Immature natural killer cell (primary cell): ENCODE measurements at places on chromosomes 5 and 9.

- DNase-seq: no peak
Observed at GRCh38 chr9:15307523-15307841, 466 bp upstream of the TTC39B start.

- DNase-seq: no peak
Observed at GRCh38 chr9:120570296-120570695, 9.7 kb downstream of the CDK5RAP2 start.

DNA sequence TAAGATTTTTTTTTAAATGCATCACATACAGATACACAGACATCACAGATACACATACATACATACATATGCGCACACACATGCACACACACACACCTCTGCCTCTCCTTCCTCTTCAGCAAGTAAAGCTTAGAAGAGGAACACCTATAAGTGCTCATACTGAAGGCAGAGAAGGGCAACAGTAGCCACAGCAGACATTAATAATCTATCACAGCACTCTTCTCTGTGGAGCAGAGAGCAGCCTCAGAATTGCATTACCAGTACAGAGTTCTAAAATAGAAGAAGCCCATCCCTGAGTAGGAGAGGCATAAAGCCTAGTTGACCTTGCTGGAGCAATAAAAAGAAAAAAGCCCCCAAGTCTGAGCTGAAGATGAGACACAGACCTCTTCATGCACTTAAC is 110.6 kb downstream of the MLLT3 start:
- no peak for DNase-seq

DNA sequence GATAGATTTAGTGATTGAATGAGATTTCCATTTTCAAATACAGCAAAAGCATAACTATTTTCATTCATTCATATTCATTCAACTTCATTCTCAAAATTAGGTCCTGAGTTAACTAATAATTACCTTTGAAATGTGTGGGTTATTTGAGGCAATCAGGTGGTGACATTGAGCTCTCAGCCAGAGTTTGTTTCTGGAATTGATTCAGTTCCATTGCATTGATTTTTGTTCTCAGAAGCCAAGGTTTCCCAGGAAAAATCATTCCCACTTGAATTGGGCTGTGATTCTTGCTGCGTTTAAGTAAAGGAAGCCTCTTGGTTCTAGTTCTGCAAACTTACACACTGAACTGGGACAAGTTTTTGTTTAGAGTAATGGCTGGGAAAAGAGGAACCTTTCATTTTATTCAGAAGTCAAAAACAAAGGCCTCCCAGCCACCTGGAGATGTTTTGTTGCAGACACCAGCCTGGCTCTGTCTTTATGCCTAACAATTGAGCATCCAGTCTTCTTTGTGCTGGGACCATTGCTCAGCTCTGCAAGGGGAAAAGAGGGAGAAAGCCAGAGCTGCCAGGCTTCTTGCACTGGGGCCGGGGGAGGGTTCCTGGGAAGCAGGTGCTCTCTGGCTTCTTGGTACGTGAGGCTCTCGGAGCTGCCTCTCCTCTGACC is 198.6 kb downstream of the TRIO start:
- no peak for DNase-seq

DNA sequence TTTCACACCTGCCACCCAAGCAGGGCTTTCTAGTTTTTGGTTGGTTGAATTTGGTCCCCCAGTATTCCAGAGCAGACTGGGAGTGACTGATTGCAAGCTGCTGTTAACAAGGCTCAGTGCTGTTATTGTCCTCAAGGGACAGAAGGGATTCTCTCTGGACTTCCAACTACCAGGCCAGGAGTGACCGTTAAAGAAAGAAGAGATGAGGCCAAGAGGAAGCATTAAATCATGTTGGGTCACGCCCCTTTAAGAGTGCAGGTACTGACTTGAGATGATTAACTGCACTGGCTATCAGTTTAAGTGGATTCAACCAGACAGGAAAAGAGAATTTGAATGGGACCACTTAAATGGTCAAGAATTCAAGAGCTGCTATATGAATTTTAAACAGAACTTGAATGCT is 220.8 kb upstream of the PCSK5 start:
- no peak for DNase-seq

- DNase-seq: peak; percentile 47
Observed at GRCh38 chr5:179763215-179763945, 30.4 kb upstream of the LTC4S start.

DNA sequence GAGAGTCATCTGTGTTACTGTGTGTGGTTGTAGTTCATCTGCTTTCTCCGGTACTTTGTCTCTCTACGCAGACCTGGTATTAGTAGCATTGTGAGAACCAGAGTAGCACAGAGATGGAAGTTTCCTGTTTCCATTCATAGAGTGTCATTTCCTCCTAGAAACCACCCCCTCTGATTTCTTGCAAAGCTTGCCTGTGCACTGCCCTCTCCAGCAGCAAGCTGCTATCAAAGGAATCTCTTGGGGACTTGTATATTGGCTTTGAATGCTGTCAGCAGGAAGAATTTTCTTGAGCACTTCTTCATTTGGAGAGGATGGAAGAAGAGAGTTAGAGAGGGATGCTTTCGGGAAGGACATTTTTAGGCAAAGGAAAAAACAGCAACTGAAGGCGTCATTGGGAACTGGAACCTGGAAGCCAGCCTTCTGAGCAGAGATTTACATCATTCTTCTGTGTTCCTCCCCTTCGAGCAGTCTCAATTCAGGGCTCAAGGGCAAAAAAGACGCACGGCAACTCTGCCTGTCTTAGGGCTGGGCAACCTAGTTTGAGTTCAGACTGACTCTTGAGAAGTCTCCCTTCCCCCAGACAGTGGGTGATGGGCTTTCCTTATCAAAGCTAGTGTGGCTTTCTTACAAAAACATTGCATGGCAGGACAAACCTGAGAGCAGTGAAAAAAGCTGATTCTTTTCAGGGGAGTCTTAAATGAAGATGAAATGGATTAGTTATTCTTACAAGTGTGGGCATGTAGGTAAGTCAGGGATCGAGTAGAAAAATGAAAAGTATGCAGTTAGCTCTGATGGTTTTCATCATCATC is 226.3 kb downstream of the AOPEP start:
- DNase-seq: peak; percentile 58

DNA sequence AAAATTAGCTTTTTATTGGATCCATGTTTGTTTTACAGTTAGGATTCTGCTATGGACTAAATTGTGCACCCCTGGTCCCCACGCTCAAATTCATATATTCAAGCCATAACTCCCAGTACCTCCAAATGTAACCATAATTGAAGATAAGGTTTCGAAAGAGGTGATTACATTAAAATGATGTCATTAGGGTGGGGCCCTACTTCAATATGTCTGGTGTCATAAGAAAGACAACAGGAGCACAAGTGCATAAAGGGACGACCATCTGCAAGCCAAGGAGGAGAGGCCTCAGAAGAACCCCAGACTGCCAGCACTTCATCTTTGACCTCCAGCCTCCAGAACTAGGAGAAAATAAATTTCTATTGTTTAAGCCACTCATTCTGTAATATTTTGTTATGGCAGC is 7.4 kb upstream of the HNRNPA0 start:
- DNase-seq: no peak

DNA sequence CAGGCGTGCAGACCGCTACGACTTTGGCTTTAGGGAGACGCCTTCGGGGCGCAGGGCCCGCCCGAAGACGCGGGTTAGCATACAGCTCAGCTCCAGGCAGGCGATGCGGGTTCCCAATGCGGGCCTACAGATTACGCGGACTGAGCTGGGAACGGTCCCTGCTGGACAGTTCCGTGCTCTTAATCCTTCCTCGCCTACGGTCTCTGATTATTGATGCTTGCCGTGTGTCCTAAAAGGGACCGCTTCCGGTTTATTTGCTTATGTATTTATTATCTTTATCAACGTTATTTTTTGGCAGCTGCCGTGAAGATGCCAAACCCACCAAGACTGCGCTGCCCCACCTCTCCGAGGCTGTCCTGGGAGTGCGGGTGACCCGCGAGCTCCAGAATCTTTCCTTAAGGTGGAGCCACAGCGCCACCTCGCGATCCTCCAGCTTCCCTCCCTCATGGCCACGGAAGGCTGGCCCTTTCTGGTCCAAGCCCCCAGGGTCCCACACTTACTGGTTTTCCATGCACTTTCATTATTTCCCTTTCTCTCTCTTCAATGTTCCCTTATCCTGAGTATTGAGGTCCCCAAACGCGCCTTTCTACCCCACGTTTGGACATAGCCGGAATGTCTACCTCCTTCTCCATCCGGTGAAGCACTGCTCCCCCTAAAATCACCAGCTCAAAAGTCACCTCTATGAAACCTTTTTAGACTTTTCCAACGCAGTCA is 7.0 kb upstream of the EBF1 start:
- peak; percentile 40 for DNase-seq

DNA sequence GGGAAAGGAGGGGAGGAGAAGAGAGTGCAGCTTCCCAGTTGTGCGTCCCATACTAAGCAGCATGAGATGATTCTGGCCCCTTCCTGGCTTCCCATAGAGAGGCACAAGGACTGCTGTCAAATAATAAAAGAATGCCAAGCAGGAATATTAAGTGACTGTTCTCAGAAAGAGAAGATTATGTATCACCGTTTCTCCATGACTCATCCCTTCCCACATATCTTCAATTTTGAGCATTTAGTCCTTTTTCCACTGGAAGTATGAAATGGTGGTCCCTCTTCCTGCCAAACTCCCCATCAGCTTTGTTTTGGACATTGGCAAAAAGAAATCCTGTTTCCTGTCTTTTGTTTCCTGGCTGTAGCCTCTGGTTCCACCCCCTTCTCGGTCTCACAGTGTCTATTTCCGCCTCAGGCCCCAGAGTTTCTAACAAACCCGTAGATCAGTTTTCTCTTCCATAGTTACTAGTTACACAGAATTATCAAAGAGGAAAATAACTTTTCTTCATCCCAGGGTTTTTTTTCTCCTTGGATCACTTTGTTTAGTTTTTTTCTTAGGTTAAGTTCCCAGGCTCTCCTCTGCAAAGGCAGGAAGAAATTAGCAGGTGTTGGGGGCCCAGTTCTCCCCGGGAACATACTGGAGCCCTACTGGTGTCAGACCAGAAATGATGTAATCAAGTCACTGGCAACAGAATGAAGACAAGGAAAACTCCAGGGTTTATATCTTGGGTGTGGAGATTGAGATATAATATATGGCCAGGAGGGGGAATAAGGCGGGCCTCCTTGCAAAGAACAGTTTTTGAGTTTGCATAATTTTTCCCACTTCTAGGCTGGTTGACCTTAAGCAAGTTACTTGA is 26.4 kb upstream of the ARHGAP26 start:
- DNase-seq: no peak

DNA sequence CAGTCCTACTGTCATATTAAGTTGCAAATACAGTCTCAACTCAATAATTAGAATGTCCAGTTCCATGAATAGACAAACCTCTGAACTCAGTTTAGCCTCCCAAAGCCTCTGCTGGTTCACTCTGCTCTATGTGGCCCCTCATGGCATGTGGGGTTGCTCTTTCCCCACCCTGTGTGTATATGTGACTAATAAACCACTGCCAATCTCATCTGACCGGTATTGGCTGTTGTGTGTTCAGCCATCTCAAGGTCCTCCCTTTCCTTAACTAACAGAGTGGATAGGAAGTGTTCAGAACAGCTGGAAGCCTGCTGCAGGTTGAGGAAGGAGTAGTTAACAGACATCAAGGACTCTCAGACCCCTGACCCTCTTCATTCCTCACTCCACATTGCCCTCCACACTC is 55.3 kb downstream of the IL33 start:
- no peak for DNase-seq

- DNase-seq: no peak
Observed at GRCh38 chr5:138841531-138841930, 33.6 kb downstream of the LRRTM2 start.

DNA sequence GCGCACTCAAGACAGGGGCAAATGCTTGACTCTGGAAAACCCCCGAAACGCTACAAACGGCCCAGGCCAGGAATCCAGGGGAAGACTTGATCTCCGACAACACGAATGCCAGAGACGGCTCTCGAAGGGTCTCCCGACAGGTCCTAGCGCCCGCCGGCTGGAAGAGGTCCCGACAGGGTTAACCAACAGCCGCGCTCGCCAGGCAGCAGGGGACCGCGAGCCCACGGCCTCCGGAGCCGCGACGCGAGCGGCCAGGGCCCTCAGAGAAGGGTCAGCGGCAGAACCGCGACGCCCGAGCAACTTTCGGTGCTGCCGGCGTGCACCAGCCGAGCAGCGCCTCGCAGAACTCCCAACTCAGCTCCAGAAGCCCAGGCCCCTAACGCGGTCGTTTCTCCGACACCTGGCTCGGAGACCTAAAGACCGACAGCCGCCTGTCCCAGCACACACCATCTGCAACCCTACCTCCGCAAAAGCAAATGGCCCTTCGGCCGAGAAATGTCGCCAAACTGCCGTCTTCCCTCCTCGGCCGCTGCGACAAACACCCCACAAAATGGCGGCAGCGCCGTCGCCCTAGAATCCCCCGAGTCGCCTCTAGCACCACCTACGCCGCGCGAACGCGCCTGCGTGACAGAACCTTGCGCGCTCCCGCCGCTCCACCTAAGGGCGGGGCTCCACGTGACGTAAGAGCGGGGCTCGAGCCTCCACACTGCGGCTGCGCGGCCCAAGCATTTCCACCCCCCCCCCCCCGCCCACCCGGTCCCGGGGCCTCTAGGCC is at the start of gene CLK4:
Gene CLK4, minus strand, starts transcription at position 567 of the 775 bp plus-strand sequence. CDS start 3,634 bp downstream, outside the sequence.
- DNase-seq: peak; percentile 96

DNA sequence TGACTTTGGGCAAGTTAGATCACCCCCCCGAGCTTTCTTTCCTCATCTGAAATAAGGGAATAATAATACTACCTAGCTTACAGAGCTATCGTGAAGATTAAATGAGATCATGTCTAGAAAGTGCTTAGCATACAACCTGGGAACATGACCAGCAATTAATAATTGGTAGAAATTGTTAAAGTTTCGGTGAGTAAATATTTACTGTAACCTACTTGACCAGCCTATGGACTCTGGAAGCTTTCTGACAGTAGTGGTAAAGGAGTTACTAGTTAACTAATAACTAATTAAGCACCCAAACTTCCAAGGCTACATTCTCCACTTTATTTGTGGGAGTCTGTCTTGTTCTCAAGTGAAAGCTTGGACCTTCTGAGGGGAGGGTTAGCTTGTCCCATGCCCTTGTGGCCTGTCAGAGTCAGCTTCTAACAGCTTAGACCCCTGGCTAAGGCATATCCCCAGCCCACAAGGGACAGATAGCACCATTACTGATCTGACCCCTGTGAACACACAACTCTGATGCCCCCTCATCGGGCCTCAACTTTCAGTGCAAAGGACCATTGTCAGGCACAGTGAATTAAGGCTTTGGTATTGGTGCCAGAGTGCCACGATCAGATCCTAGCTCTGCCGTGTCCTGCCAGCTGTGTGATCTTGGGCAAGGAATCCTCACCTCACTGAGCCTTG is 58.7 kb upstream of the SAP30L start:
- no peak for DNase-seq

GRCh38 chr5:2744485-2744884 is 7.0 kb downstream of the IRX2 start:
- no peak for DNase-seq

DNA sequence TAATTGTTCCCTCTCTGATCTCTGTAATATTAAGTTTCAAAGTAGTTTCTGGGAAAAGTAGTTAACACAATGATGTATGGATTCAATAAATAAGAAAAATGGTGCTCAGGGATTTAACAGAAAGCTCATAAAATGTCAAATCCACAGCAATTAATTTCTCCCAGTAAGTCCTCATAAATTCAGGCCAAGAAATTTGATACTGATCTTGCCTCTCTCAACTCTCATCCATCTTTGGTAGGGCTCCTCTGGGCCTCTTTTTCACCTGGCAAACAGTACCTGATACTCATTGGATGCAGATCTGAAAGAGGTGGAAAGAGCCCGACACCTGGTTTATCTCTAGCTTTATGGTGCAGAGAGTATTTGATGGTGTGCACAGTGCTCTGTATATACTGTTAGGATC is 106.1 kb downstream of the STK32A start:
- DNase-seq: no peak

- DNase-seq: no peak
Observed at GRCh38 chr9:121574774-121575519, 75.3 kb upstream of the GGTA1 start.
